ENCODE measurements at places on chromosomes 3 and 15.

GRCh38 chr3:136326316-136326715 is 76.2 kb downstream of the PCCB start:
- DNase-seq, result no peak

DNA sequence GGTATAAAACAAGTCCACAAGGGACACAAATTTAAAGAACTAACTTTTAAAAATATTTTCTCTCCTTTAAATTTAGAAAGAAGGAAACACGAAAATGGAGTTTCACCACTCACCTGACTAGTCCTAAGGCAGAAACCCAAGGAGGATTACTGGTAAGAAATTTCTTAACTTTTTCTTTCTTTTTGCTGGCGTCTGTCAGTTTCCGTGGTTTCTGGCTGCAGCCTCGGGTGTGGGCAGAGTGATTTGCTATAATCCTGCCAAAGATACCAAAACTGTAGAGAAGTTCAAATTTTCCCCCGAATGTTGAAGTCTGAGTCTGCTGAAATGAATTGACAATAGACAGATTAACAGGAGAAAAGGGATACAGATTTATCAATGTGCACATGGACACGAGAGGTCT is 843.6 kb upstream of the ALCAM start:
- no peak for DNase-seq

- no peak for DNase-seq
Measured at GRCh38 chr3:168040607-168041208, 55.0 kb downstream of the GOLIM4 start.

DNA sequence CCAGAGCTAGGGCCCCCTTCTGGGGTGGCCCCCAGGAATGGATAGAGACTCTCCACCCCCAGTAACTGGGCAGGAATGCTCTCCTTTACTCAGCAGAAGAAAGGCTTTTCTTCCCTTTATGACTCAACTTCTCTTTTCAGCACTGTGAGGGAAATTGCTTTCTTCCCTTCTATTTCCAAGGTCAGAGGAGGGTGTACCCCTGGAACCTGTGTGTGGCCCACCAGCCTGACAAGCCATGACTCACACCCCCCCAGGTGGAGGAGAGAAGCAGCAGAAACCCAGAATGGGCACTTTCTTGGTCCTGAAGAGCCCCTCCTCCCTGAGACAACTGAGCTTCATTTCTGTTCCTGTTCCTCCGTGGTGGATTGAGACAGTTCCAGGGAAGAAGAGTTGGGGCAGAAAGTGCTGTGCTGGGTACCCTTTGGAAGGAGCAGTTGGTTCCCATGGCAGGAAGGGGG is 2.7 kb upstream of the ANKRD63 start:
- no peak for DNase-seq

- no peak for DNase-seq
Measured at GRCh38 chr3:4994144-4994730, 15.0 kb downstream of the BHLHE40 start.

- DNase-seq, result no peak
Measured at GRCh38 chr3:119939077-119939476, 155.2 kb downstream of the GSK3B start.

DNA sequence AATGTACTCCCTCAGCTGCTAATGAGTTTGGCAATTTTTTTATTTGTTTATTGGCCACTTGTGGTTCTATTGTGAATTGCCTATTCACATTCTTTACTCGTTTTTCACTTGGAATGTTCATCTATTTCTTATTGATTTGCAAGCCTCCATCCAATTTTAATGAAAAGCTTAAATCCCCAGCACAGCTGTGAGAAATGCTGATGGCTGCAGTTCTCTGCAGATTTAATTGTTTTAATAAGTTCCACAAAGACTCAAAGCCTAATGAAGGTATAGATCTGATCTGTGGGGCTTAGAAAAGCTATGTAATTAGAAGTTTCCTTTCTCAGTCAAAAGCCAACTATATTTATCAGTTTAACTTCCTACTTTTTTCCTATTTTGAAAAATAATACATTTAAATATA is 41.5 kb downstream of the LYZL4 start:
- no peak for DNase-seq

DNA sequence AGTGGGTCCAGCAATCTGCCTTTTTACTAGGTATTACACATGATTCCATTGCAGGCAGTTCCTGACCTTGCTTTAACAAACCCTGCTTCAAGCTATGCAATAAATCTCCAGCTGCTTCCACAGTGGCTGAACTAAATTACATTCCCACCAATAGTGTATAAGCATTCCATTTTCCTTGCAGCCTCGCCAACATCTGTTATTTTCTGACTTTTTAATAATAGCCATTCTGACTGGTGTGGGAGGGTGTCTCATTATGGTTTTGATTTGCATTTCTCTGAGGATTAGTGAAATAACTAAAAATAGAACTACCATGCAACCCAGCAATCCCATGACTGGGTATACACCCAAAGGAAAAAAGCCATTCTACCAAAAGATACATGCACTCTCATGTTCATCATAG is 36.4 kb upstream of the DNAJC13 start:
- no peak for DNase-seq

DNA sequence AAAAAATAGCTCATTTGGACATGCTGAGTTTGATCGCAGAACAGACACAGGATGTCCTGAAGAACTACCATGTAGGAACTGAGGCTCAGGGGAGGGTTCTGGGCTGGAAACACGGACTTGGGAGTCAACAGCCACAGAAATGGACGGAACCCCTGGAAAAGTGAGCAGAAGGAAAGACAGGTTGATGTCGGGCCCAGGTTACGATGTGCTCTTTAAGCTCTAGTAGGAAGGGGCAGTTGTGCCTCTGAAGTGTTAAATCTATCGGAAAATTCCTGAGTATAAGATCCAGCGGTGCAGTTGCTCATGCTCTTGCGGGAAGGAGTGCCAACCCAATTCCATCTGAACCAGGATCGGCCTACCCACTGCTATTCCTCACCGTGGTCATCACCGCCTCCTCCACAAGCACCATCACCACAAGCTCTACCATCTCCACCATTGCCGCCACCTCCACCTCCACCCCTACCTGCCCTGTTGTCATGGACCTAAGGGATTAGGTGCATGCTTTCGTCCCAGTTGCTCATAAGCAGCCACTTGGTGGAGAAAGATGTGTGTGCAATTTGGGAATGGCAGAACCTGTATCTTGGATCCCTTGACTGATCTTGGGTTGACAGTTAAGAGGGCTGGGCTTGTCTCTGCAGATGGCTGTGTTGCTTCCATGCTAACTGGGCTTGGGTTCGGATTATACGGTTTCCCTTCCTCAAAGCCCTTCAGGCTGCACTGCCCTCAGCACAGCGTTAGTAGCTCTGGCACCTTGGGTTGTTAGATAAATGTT is 108.5 kb downstream of the ASB7 start:
- no peak for DNase-seq

DNA sequence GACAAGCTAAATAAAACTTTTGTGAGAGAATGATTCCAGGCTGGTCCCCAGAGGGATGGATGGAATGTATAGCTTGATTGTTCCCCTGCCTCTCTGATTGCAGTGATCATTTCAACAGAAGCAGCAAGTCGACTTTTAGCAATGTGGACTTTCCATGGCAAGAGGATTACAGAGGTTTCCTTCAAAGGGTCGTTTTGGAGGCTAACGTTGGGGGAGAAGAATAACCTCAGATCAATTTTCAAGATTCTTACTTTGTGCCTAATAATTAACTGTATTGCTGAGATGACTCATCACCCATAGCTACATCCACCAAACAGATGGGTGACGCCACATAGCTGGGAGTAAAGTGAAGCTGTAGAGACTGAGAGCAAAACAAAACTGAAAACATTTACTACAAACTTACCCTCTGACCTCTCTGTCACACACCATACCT is 79.9 kb downstream of the GTPBP8 start:
- no peak for DNase-seq
